Hair follicle dermal papilla cell (primary cell): ENCODE measurements at places on chromosomes 5 and 9. TPM values are rescaled to one million over a fixed set of nuclear protein-coding genes. Genes with fewer than 3 reads are reported as not detected.

Gene NKD2
- not detected in 2 replicates for total RNA-seq

Gene MARCOL
- not detected in 2 replicates for total RNA-seq

Gene CCDC187
- not detected in 2 replicates for total RNA-seq

Gene FOXD4L4
- under 0.01 TPM in 1 of 2 replicates, not detected in the other for total RNA-seq

Gene TBC1D2
- total RNA-seq, result 24.7 and 35.7 TPM in 2 replicates

Gene S1PR3
- 18.0 and 26.3 TPM in 2 replicates for total RNA-seq

Gene SPATA31C1
- total RNA-seq, result not detected in 2 replicates

Gene TAF11L5
- total RNA-seq, result not detected in 2 replicates

Gene CCDC152
- total RNA-seq, result 2.2 and 2.8 TPM in 2 replicates

Gene C9orf153
- total RNA-seq, result 0.16 and 0.24 TPM in 2 replicates

Gene C8G
- 1.1 TPM in 1 of 2 replicates, not detected in the other for total RNA-seq

Gene ADAMTS12
- 12.9 and 19.1 TPM in 2 replicates for total RNA-seq

Gene ST6GALNAC6
- total RNA-seq, result 80.3 and 89.6 TPM in 2 replicates

Gene FUBP3
- 40.9 and 50.0 TPM in 2 replicates for total RNA-seq

Gene SLC6A19
- not detected in 2 replicates for total RNA-seq

Gene DNM1
- 59.6 and 119 TPM in 2 replicates for total RNA-seq

Gene SREK1IP1
- total RNA-seq, result 11.4 and 17.5 TPM in 2 replicates

Gene IFNA13
- not detected in 2 replicates for total RNA-seq

Gene C1QTNF2
- 0.49 and 0.73 TPM in 2 replicates for total RNA-seq

Gene TRIP13
- 4.1 and 5.5 TPM in 2 replicates for total RNA-seq

Gene PTPN3
- 0.61 and 0.97 TPM in 2 replicates for total RNA-seq

Gene ROPN1L
- 0.32 and 0.36 TPM in 2 replicates for total RNA-seq

Gene GABRP
- not detected in 2 replicates for total RNA-seq

Gene ANKRD34B
- not detected in 2 replicates for total RNA-seq

Gene MCTP1
- total RNA-seq, result 2.3 and 3.4 TPM in 2 replicates

Gene CATSPER3
- not detected in 2 replicates for total RNA-seq

Gene CSF2
- total RNA-seq, result not detected in 2 replicates

Gene STING1
- total RNA-seq, result 62.4 and 64.1 TPM in 2 replicates

Gene FAM153A
- total RNA-seq, result 0.24 TPM in 1 of 2 replicates, not detected in the other

Gene SLC38A9
- 42.0 and 51.9 TPM in 2 replicates for total RNA-seq

Gene SLC6A7
- 0.16 TPM in 1 of 2 replicates, not detected in the other for total RNA-seq

Gene OTP
- not detected in 2 replicates for total RNA-seq

Gene LCP2
- total RNA-seq, result not detected in 2 replicates

Gene AQP3
- total RNA-seq, result 0.24 and 0.32 TPM in 2 replicates

Gene PCDHB3
- 1.2 and 1.8 TPM in 2 replicates for total RNA-seq

Gene GABRA6
- not detected in 2 replicates for total RNA-seq

Gene ARL14EPL
- total RNA-seq, result 0.32 TPM in 1 of 2 replicates, not detected in the other

Gene PCDHB13
- 1.2 and 1.3 TPM in 2 replicates for total RNA-seq

Gene MAP3K1
- total RNA-seq, result 6.6 and 6.7 TPM in 2 replicates

Gene ACSL6
- under 0.01 and 0.32 TPM in 2 replicates for total RNA-seq

Gene BTNL3
- not detected in 2 replicates for total RNA-seq

Gene FBP1
- total RNA-seq, result not detected in 2 replicates

Gene SHOC1
- under 0.01 TPM in 1 of 2 replicates, not detected in the other for total RNA-seq

Gene RETREG1
- total RNA-seq, result 29.4 and 30.5 TPM in 2 replicates

Gene ANGPTL2
- total RNA-seq, result 93.9 and 100 TPM in 2 replicates

Gene CCNJL
- under 0.01 and 1.1 TPM in 2 replicates for total RNA-seq

Gene DMRT3
- total RNA-seq, result not detected in 2 replicates

Gene QRFP
- total RNA-seq, result not detected in 2 replicates

Gene DDX46
- total RNA-seq, result 13.8 and 19.3 TPM in 2 replicates

Gene NDST1
- total RNA-seq, result 166 and 188 TPM in 2 replicates

Gene CFAP77
- total RNA-seq, result not detected in 2 replicates

Gene SH3GL2
- 0.12 TPM in 1 of 2 replicates, not detected in the other for total RNA-seq

Gene BAAT
- total RNA-seq, result 0.12 TPM in 1 of 2 replicates, not detected in the other

Gene PCDHGA10
- total RNA-seq, result 16.7 and 19.1 TPM in 2 replicates

Gene PHF24
- under 0.01 TPM in 2 replicates for total RNA-seq

Gene BASP1
- total RNA-seq, result 128 and 133 TPM in 2 replicates

Gene SPATA6L
- total RNA-seq, result 0.65 and 0.73 TPM in 2 replicates
